ENCODE measurements at places on chromosomes 11 and 22.

- peak; percentile 66 for DNase-seq
These were observed 7.5 kb downstream of the HSPA8 start for GRCh38 chr11:123054301-123055065.

- no peak for DNase-seq
These were observed 87.0 kb upstream of the THY1 start for GRCh38 chr11:119509969-119510401.

GRCh38 chr11:1073261-1073724, 1.4 kb upstream of the MUC2 start:
- no peak for DNase-seq

DNA sequence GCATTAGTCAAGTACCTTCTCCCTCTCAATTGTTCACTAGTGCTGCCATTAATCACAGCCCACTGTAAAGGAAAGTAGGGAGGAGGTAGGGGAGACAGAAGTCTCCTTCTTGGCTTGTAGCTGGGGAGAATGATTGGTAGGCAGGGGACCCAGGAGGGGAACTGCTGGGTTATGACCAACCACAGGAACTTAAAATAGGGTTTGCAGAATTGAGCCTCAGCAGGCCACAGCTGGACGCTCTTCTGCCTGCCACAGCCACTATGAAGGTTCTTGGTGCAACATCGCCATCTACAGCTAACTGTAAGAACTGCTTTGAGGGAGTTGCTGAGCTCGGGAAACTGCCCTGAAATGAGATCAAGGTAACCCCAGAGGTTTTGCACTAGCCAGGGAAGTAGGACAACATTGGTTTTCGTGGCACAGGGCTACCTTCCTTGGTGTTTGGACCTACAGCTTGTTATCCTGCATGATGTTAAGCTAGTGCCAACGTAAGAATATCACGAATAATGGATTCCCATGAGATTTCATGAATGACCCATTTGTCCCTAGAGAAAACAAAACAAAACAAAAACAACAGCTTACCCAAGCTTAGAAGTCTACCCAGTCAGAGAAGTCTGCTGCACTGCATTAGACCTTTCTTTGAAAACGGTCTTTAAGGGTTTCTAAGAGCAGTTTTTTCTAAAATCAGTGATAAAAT, 787.1 kb upstream of the API5 start:
- no peak for DNase-seq

DNA sequence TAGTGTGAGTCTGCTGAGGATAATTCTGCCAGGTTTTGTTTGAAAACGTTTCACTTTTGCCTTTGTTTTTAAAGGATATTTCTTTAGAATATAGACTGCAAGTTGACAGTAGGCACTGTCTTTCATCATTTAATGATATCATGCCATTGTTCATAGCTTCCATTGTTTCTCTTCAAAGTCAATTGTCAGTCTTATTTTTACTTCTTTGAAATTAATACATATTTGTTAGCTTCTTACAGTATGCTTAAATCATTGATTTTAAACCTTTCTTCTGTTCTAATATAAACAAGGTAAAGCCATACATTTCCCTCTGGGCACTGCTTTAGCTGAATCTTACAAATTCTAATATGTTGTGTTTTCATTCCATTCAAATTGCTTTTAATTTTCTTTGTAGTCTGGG, 62.3 kb upstream of the PARVA start:
- DNase-seq: no peak

- DNase-seq: peak; percentile 45
These were observed at the start of gene ZBTB16 for GRCh38 chr11:114059278-114059983. Gene ZBTB16 (plus strand): TSS chr11:114059711. CDS start chr11:114063301, 3,590 bp downstream.

DNA sequence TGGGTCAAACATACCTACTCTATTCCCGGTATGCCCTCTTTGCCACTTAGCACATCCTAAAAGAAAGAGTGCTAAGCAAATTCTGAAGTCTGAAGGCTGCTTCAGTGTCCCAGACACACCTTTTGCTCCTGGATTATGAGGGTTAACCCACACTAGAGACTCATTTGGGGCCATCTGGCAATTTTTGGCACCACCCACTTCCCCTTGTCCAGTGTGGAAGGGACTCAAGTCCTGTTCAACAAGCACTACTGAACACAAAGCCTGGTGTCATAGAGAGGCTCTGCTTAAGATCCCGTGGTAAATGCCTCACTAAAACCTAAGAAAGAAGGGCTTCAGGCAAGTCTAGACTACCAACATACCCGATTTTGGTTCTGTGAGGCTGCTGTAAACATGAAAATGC, 85.8 kb downstream of the SERGEF start:
- no peak for DNase-seq

DNA sequence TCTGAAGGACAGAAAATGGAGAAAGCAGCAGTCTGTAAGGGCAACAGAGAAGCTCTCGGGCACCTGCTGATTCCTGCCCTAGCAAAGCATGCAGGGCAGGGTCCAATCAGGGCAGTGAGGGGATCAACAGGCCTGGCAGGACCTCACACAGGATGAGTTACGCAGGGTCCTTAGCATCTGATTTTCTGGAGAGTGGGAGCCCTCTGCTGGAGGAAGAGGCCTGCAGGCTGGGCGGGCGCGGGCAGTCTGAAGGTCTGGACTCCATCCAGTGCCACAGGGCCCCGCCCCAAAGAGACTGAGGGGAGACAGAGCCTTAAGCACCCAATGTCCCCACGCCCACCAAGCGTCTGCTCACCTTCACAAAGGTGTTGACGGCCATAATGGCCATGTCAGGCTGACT, 28.9 kb downstream of the AP1B1 start:
- DNase-seq: no peak

DNA sequence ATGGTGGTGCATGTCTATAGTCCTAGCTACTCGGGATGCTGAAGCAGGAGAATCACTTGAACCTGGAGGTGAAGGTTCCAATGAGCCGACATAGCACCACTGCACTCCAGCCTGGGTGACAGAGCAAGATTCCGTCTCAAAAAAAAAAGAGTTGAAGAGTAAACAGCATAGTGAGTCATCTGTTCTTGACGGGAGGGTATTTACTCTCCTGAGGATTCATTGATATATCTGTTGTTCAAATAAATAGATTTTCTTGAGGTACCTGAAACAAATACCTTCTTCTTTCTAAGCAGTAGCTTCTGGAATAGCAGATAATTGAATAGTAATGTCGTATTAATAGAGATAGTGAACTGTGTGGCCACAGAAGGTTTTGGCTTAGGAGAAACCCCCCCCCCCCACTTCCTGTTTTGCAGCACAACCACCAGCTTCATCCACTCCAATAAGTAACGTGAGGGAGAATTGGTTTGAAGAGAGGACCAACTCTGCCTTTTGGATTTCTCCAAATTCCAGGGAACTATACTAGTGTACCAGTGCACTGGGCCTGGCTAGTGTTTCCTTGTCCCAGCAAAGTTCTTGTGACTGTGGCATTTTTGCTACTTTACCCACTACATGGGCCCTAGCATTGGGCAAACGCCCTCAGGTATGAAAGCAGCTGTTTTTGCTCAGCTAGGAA, 90.0 kb downstream of the PRMT3 start:
- DNase-seq: no peak

DNA sequence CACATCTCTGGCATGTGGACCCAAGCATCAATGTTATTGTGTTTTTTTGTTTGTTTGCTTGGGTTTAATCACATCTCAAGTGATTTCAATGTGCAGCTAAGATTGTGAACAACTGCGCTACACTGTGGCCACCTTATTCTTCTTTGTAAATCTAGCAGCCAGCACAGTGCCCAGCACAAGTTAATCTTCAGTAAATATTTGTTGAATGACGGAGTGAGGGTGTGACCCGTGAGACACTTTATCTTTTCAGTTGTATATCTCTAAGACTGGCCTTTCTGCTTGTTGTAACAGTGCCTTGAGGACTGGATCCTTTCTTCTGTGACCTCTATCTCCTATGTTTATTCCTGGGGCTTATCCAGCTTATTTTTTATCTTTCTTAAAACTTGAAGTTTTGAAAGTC, 21.4 kb upstream of the AMOTL1 start:
- DNase-seq: no peak

DNA sequence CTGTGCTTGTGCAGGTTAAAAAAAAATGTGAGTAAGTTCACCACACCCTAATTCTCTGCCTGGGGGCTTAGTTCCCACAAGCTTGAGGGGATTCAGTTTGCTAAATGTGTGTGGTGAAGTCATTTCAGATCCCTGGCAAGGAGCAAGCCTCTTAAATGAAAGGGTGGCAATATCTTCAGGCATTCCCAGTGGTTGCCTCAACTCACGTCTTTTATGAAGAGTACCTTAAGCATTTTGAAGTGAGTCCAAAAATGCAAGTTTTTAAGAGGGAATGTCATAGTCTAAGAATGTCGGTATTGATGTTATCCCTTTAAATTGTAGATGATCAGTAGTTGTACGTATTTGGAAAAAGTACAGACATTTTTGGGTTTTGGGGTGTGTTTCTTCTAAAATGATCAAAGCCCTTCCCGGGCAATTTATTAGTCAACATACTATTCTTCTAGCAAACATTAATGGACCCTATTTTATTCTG, 4.9 kb downstream of the TCP11L1 start:
- DNase-seq: no peak

DNA sequence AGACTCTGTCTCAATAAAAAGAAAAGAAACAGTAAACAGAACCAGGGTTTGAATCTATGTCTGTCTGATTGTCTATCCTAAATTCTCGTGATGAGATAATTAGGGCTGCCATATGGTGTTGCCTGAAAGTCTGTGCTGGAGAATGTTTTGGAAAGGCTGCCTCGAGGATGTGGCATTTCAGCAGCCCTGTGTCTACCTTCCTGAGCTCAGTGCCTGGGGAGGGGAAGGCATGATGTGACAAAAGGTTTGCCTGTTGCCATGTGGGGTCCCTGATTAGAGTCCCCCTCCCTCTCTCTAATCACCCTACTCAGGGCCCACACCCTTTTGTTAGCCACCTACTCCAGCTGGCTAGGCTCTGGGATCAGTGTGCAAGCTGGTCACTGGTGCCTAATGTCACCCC, 15.2 kb downstream of the CD82 start:
- DNase-seq: no peak

- DNase-seq: no peak
These were observed 6.3 kb upstream of the SH3BP1 start for GRCh38 chr22:37633089-37633624.

DNA sequence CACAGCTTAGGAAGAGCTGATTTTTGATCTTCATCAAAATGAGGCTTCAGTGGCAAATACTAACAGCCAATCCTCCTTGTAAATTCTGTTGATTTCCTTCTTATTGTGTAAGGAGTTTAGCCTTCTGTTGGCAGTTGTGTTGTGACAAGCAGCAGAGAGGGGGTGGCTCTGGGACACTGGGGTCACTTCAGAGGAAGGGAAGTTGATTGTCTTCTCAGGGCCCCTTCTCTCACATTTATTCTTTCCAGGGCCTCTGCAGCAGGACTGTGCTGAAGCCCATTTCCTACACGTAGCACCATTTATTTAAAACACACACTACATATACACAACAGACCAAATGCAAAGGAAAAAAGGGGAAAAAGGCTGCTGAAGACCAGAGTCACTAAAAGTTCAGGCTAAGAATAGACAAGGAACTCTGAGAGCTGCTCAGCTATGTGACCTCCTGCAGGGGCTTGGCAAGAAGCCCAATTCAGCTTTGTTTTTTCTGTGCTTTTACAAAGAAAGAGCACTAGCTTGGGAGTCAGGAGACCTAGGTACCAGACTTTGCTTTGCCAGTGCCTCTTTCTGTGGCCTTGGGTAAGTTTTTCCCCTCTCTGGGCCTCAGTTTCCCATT, 28.3 kb upstream of the UPB1 start:
- DNase-seq: no peak

DNA sequence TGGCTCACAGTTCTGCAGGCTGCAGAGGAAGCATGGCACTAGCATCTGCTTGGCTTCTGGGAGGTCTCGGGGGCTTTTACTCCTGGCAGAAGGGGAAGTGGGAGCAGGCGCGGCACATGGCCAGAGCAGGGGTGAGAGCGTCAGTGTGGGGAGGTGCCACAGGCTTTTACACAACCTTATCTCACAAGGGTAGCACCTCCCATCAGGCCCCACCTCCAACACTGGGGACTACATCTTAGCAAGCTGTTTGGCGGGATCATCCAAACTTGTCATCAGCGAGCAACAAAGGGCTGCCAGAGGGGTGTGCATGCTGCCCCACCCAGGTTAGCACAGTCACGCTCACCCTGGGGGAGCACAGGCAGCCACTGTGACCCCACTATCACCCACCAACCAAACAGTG, 18.9 kb upstream of the YPEL1 start:
- no peak for DNase-seq

GRCh38 chr11:121257976-121258375, 34.6 kb upstream of the SC5D start:
- DNase-seq: no peak

- DNase-seq: no peak
These were observed 17.3 kb downstream of the APOL3 start for GRCh38 chr22:36143066-36143815.

GRCh38 chr11:55474321-55474720, 79.9 kb upstream of the OR4C15 start:
- DNase-seq: no peak

- no peak for DNase-seq
These were observed 143.3 kb upstream of the GRK3 start for GRCh38 chr22:25420925-25421904.

DNA sequence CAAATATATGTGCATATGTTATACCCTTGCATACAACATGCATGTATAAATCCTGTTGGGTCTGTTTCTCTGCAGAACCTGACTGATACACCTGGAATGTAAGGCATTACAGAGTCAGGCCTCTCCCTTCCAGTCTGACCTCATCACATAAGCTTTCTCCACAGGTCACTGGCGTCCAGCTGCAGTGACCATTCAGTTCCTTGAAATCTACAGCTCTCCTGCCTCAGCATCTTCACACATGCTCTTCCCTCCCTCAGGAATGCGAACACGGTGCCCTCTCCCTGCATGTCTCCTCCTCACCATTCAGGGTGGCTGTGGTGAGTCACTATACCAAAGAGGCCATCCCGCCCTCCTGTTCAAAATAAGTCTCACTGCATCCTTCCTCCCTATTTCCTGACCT, 657.8 kb upstream of the B3GAT1 start:
- no peak for DNase-seq
